DND-41 (cell line): ENCODE measurements at places on chromosomes 6 and 20.
A peak's percentile ranks its signal among the peaks of the same experiment; 100 is the strongest.

- no peak for DNase-seq
Measured at GRCh38 chr6:18485660-18486435, 98.7 kb downstream of the RNF144B start.

- no peak for DNase-seq
Measured at GRCh38 chr6:106757267-106757666, 127.9 kb downstream of the QRSL1 start.

GRCh38 chr20:49658508-49658907 is 55.2 kb downstream of the B4GALT5 start:
- no peak for DNase-seq

GRCh38 chr6:12232339-12232738 is 57.8 kb upstream of the EDN1 start:
- no peak for DNase-seq

DNA sequence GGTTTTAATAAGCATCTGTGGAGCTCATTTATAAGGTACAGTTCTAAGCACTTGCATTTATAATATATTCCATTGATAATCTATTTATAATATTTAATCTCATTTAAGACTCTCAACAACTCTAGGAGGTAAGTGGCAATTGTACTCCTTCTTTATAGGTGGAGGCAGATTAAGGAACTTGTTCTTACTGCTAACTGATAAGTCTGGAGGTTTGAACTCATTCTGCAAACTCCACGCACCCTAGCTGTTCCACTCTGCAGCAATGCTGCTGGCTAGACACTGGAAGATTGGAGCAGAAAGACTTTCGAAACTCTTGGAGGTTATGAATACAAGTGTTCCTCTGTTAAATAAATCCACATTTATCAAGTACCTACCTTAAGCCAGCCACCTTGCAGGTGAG is 793 bp upstream of the HDAC2 start:
- peak; percentile 19 for DNase-seq

DNA sequence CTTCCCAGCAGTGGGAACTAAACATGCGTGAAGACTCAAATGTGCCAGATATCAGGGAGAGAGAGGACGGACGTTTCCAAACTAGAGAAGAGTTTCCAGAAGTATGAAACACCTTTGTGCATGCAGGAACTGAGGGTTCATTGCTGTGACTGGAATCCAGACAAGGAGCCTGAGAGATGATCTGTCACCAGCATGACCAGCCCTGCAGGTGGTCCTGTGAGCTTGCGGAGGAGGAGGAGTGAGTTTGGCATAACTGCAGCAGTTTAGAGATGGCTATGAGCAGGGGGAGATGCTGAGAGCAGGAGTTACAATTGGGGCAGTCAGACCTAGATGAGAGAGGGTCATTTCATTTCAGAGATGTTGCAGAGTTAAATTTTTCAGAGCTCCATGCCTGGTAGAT is 89.6 kb downstream of the SLC22A3 start:
- DNase-seq, result no peak

GRCh38 chr6:33856655-33857054 is 52.9 kb upstream of the MLN start:
- peak; percentile 75 for DNase-seq

GRCh38 chr6:32462609-32463008 is 22.9 kb downstream of the HLA-DRA start:
- no peak for DNase-seq

DNA sequence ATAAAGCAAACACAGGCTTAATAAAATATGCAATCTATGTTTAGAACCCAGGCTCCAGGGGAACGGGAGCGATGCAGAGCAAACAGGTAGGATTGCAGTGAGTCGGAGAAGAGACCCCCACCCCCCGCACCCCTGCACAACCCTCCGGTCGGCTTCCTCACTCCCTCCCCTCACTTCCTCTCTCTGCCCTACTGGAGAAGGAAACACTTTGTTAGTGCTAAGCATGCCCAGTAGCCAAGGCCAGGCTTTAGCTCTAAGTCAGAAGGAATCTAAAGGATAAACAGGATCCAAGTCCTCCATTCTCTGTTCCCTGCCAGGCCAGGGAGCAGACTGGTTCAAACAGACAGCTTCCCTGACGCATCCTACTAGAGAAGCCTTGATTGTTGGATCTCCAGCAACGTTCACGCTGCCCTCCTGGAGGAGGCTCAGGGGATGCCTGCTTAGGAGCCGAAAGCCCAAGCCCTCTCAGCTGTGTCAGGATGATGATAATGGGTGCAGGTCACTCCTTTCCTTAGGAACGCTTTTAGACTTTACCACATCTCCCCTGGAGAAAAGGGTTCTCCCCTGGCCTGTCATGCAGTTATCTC is 14.7 kb downstream of the FOXQ1 start:
- DNase-seq, result no peak

GRCh38 chr6:100203400-100203799 is 209.4 kb upstream of the MCHR2 start:
- DNase-seq, result no peak

DNA sequence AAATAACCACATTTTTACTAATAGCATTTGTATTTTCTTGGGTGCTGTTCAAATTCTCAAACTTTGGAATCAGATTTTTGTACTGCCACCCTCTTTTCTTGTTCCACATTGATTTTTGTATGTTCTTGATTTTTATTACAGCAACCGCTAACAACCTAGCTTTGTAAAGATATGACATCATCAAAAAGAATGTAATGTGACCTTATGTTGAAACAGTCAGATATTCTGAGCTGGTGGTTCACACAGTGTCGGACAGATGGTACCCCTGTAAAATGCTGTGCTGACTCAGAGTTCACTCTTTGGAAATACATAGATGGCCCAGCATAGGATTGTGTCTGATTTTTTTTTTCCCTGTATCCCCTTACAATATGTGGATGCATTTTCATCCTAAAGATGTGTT is 118.9 kb downstream of the QKI start:
- no peak for DNase-seq

DNA sequence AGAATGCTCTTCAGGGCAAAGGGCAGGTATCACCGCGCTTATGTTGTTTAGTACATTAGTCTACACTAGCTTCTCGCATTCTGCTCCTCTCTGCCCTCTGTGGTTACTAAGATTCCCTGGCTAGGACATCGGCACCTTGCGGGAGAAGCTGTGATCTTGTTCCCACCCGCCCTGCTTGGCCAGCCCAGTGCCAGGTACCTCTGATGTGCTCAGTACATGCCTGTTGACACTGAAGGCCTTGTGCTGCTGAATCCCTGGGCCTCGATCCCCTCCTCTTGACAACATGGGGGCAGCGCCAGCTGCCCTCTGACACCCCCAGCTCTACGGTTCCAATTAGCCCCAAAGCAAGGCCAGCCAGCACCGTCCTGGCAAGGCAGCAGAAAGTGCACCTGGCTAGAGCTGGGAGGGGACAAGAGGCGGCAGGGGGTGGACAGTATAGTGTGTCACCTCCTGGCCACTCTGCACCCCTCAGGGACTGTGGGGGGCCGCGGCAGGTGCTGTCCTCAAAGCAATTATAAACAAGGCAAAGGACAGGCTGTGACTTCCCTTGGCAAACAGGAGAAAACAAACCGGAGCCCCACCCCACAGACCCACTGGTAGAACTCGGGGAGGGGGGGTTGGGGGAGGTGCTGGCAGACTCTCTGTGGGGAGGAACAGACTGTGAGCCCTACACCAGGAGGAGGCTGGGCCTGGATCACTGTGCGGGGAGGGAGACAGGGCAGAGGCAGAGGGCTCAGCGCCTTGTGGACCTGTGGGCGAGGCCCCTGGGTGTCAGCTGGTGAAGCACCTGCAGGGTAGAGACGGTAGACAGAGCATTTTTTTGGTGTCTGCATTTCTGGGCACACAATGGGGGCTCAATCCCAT is 7.1 kb downstream of the TFEB start:
- DNase-seq, result no peak

DNA sequence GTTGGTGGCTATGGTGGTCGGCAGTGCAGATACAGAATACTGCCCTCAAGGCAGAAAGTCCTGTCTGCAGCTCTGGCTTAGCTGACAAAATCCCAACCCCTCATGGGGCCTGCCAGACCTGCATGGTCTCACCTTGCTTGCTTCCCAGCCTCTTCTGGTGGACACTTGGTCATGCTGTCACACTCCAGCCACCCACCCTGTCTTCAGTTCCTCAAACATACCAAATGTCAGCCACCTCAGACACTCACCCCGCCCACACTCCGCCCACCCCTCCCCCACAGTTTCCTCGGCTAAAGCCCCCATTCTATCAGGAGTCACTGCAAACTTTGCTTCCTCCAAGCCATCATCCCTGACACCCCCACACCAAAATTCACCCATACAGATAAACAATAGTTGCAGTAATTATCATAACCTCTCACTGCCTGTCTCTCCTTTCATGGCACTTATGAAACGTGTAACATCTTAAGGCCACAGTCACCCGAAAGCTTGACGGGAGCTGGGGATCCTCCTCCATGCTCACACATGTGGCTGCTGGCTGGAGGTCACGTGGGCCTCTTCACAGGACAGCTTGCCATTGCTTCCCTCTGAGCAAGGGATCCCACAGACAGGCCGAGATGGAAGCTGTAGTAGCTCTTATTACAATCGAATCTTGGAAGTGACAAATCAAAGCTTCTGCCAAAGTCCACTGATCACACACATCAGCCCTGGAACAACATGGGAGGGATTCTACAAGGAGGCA is 202.2 kb downstream of the PTPRT start:
- no peak for DNase-seq

- no peak for DNase-seq
Measured at GRCh38 chr6:122484760-122485159, 13.2 kb upstream of the SERINC1 start.

DNA sequence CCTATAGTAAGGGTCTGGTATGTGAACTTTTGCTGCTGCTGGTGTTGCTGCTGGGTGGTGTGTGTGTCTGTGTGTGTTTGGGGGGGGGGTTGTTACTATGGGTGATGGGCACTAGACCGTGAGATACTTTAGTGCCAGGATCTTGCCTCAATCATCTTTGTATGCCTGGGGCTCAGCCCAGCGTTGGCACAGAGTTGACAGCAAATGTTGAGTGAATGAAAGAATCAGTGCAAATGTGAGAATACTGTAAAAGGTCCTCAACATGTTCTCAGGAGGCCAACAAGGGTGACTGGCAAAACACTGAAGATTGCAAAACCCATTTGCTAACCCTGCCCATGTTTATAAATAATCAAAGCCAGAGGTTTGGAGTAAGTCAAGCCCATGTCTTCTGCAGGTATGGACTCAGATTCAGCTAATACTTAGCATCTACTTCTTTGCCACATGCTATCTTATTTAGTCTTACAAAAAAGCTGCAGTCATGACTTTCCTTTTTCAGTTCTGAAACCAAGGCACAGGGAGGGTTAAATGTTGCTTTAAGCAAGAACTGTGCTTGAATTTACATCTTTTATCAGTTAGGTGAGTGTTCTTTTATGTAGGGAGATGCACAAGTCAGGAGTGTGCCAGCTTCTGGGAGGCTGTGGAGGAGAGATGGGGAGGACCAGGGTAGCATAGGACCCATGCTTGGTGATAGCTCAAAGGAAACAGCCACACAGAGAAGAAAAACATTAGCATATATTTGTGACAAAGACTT is 125.3 kb upstream of the SPACA1 start:
- DNase-seq, result no peak

DNA sequence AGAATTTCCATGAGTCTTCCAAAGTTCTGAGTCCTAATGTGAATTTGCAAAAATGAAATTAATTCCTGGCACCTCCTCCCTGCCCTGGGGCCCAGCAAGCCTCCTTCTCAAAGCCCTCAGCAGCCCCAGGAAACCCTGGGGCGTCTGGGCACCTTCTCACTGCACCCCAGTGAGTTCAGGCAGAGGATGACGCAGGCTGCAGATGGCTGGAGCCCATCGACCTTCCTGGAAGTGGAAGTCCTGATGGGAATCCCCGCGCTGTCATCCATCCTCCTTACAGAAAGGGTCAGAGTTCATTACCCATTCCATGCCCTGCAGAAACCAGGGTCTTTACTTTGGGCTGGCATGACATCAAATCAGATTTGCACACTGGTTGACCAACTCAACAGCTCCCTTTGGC is 31.6 kb downstream of the DLL1 start:
- DNase-seq, result no peak

GRCh38 chr6:97049253-97050011 is 124.9 kb downstream of the KLHL32 start:
- DNase-seq, result no peak

DNA sequence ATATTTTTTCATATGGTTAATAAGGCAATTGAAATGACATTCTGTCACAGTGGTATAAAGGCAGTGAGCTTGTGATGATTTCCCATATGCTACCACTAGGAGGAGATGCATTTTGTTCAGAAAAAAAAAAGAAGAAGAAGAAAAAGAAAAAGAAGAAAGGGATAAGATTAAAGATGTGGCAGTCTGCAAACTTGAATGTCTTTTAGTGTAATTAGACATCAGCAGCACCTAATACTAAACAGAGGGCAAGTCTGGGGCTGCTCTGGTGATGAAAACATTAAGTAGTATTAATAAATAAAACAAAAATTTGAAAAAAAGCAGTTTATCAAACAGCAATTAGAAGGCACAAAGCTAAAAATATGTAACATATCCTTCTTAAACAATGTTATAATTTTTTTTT is 95.4 kb upstream of the DEFB112 start:
- no peak for DNase-seq

GRCh38 chr20:49136817-49137571 is 51.1 kb downstream of the STAU1 start:
- no peak for DNase-seq

GRCh38 chr6:46612645-46613044 is 40.0 kb downstream of the CYP39A1 start:
- no peak for DNase-seq

- DNase-seq, result no peak
Measured at GRCh38 chr20:15320941-15321340, 983.5 kb upstream of the FLRT3 start.

- no peak for DNase-seq
Measured at GRCh38 chr6:41074692-41075436, 2.1 kb downstream of the NFYA start.

DNA sequence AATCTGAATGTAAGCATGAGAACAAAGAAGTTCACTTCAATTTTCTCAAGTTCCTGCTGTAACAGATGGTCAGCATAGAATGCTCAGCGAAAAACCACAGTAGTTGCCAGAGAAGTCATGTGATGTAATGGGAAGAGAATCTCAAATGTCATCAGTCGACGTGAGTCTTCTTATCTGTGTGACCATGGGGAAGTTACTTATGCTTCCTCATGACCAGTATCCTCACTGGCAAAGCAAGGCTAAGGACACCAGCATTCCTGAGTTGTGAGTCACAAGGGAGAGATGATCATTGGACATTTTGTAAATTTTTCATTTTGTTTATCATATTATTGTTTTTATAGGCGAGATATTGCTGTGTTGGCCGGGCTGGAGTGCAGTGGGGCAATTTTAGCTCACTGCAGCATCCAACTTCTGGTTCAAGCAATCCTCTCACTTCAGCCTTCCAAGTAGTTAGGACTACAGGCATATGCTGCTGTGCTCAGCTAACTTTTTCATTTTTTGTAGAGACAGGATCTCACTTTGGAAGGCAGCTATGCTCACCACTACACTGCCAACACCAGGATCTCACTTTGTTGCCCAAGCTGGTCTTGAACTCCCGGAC is 21.9 kb downstream of the SGK1 start:
- no peak for DNase-seq
